ENCODE measurements at places on chromosomes 1 and 21.

DNA sequence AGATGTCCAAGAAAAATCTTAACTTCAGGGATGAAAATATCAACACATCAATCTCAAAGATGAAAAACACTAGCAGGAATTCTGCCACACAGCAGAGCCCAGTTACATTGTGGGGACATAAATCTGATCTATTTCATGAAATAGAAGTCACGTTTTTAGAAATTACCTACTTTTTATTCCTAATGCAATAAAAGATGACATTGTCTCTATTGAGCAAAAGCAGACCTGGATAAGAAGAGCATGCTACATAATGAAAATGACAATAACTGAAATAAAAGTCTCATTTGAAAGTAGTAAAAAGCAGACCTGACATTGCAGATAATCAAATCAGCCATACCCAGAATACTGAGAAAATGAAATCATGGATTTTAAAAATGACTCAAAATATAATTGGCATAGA lies 156.8 kb downstream of the NTNG1 start:
- H3K27me3 ChIP-seq: no peaks in the 10 kb centered on the region
- H3K4me1 ChIP-seq: no peaks in the 10 kb centered on the region
- no peak overlapping the region for H3K4me3 ChIP-seq
- no peak overlapping the region for H3K27ac ChIP-seq

GRCh38 chr21:31117128-31117916 lies 79.0 kb upstream of the KRTAP19-8 start:
- no peak overlapping the region for H3K4me3 ChIP-seq
- H3K36me3 ChIP-seq: no peaks in the 10 kb centered on the region
- no peaks in the 10 kb centered on the region for H3K4me1 ChIP-seq
- H3K27me3 ChIP-seq: no peaks in the 10 kb centered on the region

- H3K4me3 ChIP-seq: no peak overlapping the region
- DNase-seq: no peak
- no peak overlapping the region for H3K27ac ChIP-seq
- H3K4me1 ChIP-seq: no peaks in the 10 kb centered on the region
- no peaks in the 10 kb centered on the region for H3K27me3 ChIP-seq
Measured at GRCh38 chr1:40553017-40553416, 21.6 kb downstream of the ZNF684 start.

- no peak for DNase-seq
- peaks cover 5% of the 10 kb centered on the region for H3K4me1 ChIP-seq
- H3K4me3 ChIP-seq: no peak overlapping the region
- no peaks in the 10 kb centered on the region for H3K36me3 ChIP-seq
- no peaks in the 10 kb centered on the region for H3K27me3 ChIP-seq
Measured at GRCh38 chr21:25390701-25391100, 216.6 kb downstream of the MRPL39 start.

GRCh38 chr1:68585351-68585750 lies 88.5 kb upstream of the DEPDC1 start:
- H3K4me1 ChIP-seq: no peaks in the 10 kb centered on the region
- H3K4me3 ChIP-seq: no peak overlapping the region
- H3K27ac ChIP-seq: no peak overlapping the region
- no peaks in the 10 kb centered on the region for H3K27me3 ChIP-seq

DNA sequence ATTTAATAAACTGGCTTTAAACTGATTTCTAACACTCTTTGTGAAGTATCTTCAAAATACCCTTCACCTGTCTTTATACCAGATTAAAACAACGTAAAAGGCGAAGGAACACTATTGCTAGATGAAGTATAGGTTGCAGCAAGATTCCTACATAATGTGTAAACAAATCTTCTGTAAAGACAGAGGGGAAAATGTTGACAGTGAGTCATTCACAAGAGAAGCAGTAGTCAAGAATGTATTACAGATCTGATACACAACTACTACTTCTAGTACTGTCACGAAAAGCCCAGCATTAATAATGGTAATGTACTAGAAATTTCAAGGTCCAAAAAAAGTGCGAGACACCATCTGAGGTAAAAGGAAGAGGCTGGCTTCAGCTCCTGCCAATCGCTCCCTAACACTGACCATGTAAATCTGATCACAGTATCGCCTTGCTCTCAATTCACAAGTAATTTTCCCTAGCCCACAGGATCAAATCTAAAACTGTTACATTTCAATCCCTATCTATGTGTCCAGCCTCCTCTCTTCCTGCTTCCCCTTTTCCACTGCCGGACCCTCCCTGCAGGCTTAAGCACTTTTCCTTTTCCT lies 290.4 kb downstream of the AKT3 start:
- no peaks in the 10 kb centered on the region for H3K4me1 ChIP-seq
- no peak for DNase-seq
- no peak overlapping the region for H3K27ac ChIP-seq
- no peaks in the 10 kb centered on the region for H3K27me3 ChIP-seq
- no peak overlapping the region for H3K4me3 ChIP-seq
